Activated CD4-positive, alpha-beta memory T cell treated with anti-CD3 and anti-CD28 coated beads for 36 hours (primary cell): ENCODE measurements at places on chromosomes 11 and 22. TPM values are rescaled to one million over a fixed set of nuclear protein-coding genes. Genes with fewer than 3 reads are reported as not detected.

The TREH gene
- total RNA-seq = not detected

The ELMOD1 gene
- total RNA-seq = not detected

The DGCR2 gene
- 17.6 TPM for total RNA-seq

The KIAA1671 gene
- 6.8 TPM for total RNA-seq

The MRGPRX4 gene
- total RNA-seq = not detected

DNA sequence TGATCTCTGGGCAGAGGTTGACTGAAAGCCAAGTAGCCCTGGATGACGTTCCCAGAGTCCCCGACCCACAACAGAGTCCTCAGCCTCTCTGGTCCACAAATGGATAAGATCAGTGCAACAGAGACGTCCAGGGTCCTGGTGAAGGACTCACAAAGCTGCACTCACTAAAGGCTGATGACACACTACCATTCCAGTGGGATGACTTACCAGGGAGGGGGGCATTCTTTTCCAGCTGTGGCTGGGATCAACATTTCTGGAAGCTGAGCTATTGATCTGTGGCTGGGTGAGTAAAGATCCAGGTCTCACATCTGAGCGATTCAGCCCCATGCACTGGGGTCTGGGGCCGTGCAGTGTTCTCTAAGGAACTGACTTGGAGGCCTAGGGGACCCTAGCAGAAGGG is 296.2 kb downstream of the NTM start:
- no peaks in the 10 kb centered on the region for H3K36me3 ChIP-seq
- no peak overlapping the region for H3K27ac ChIP-seq
- peaks cover 3% of the 10 kb centered on the region for H3K4me1 ChIP-seq
- DNase-seq = no peak
- no peaks in the 10 kb centered on the region for H3K27me3 ChIP-seq
- H3K4me3 ChIP-seq = no peak overlapping the region

GRCh38 chr11:76275446-76275845 is 69.1 kb upstream of the WNT11 start:
- DNase-seq = no peak
- H3K27me3 ChIP-seq = no peaks in the 10 kb centered on the region
- no peaks in the 10 kb centered on the region for H3K36me3 ChIP-seq
- no peaks in the 10 kb centered on the region for H3K4me1 ChIP-seq
- no peak overlapping the region for H3K27ac ChIP-seq

DNA sequence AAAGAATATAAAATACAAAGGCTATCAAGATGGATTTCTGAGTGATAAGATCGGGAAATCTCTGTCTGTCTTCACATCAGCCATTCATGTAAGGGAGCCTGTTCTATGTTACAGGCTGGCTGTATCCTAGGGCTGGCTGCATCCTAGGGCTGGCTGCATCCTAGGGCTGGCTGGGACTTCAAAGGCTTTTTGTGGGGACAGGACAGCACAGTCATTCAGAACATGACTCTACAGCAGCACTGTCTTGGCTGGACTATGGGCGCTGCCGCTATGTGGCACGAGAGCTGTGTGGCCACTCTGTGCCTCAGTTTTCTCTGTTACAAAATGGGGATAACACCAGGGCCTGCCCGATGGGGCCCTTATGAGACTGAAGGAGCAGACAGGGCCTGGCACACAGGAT is 10.2 kb downstream of the ADAMTS8 start:
- H3K4me3 ChIP-seq = no peak overlapping the region
- DNase-seq = no peak
- no peak overlapping the region for H3K27ac ChIP-seq
- H3K36me3 ChIP-seq = no peaks in the 10 kb centered on the region
- H3K27me3 ChIP-seq = peaks cover 24% of the 10 kb centered on the region
- H3K4me1 ChIP-seq = no peaks in the 10 kb centered on the region

GRCh38 chr11:66875378-66875777 is 18.5 kb downstream of the LRFN4 start:
- H3K27ac ChIP-seq = no peak overlapping the region
- H3K27me3 ChIP-seq = no peaks in the 10 kb centered on the region
- no peaks in the 10 kb centered on the region for H3K36me3 ChIP-seq
- no peak for DNase-seq
- H3K4me3 ChIP-seq = no peak overlapping the region
- peaks cover 6% of the 10 kb centered on the region for H3K4me1 ChIP-seq

- H3K27me3 ChIP-seq = no peaks in the 10 kb centered on the region
- peaks cover 12% of the 10 kb centered on the region for H3K4me1 ChIP-seq
- DNase-seq = no peak
- H3K27ac ChIP-seq = no peak overlapping the region
These were observed 26.4 kb downstream of the MYEOV start for GRCh38 chr11:69320326-69320725.

- no peak overlapping the region for H3K27ac ChIP-seq
- H3K36me3 ChIP-seq = no peaks in the 10 kb centered on the region
- no peaks in the 10 kb centered on the region for H3K27me3 ChIP-seq
- no peak overlapping the region for H3K4me3 ChIP-seq
- DNase-seq = no peak
These were observed 117.5 kb downstream of the TRPC6 start for GRCh38 chr11:101466352-101466751.

DNA sequence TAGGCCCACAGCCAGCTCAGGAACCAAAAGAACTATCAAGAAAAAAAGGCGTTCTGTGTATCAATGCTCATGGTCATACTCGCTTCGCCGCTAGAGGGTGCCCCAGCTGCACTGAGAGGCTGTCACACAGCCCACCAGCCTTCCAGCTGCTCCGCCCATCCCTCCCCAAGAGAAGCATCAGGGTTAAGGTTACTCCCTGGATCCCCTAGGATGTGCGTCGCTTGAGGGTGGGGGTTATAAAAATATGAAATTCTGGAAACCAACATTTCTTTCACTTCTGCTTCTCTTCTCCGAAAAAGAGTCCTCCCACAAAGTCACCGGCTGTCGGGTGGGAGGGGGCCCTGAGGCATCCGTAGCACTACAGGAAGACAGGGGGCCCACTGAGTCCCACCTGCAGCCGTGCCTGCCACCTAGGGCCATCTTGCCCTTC is 1.7 kb downstream of the CBX6 start:
- H3K36me3 ChIP-seq = peaks cover 43% of the 10 kb centered on the region
- DNase-seq = peak; percentile 92
- no peaks in the 10 kb centered on the region for H3K27me3 ChIP-seq
- peak overlapping the region; percentile 91 for H3K27ac ChIP-seq

GRCh38 chr11:113197446-113197845 is 116.9 kb upstream of the TTC12 start:
- no peak overlapping the region for H3K4me3 ChIP-seq
- H3K27me3 ChIP-seq = peaks cover 8% of the 10 kb centered on the region
- H3K4me1 ChIP-seq = no peaks in the 10 kb centered on the region
- no peak for DNase-seq
- H3K36me3 ChIP-seq = no peaks in the 10 kb centered on the region
- no peak overlapping the region for H3K27ac ChIP-seq

GRCh38 chr11:74442636-74443035 is 24.7 kb downstream of the KCNE3 start:
- no peaks in the 10 kb centered on the region for H3K4me1 ChIP-seq
- H3K27ac ChIP-seq = no peak overlapping the region
- H3K27me3 ChIP-seq = no peaks in the 10 kb centered on the region
- no peak overlapping the region for H3K4me3 ChIP-seq
- no peaks in the 10 kb centered on the region for H3K36me3 ChIP-seq

DNA sequence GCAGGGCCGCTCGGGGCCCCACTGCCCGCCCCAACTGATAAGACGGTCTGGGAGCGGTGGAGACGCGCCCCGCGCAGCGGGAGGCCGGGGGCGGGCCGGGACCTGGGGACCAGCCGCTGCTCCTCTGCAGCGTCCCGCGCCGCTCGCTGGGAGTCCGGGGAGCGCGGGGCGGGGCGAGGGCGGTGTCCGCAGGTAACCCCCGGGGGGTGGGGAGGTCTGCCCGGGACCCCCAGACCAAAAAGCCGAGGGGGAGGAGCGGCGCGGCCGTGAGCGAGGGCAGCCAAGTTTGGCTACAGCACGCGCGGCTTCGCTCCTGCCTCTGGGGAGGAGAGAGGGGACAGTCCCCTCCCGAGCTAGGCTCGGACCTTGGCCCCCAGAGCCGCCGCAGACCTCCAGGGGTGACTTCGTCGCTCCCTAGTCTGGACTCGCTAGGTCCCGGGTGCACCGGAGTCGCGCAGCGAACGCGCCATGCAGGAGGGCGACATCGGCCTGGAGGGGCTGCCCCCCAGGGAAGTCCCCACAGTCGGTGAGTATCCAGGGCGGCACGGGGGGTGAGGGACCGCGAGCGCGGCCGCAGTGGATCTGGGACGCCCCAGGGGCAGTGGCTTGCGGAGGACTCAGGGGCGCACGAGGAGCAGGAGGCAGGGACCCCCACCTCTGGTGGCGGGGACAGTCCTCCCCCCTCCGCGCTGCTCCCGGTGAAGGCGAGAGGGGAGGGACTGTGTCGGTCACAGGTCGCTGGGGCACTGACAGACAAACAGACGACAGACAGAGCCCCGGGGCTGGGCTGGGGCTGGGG is 92.3 kb upstream of the ANO1 start:
- no peak for DNase-seq
- H3K4me1 ChIP-seq = no peaks in the 10 kb centered on the region
- no peak overlapping the region for H3K27ac ChIP-seq
- H3K27me3 ChIP-seq = peaks cover 52% of the 10 kb centered on the region
- no peaks in the 10 kb centered on the region for H3K36me3 ChIP-seq

DNA sequence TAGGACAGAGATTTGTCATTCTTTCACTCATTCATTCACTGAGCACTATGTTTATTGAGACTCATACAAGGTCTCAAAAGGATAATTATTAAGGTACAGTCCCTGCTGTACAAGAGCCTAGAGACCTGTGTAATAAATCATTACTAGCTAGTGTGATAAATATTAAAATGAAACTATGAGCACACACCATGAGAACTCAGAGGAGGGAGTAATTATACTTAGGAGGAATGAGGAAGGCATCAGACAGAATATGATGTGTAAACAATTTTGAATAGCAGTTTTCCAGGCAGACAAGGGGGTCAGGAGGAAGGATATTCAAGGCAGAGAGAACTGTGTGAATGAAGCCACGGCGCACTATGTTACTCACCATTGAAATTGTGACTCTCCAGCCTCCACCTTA is 300.8 kb upstream of the ISX start:
- no peak overlapping the region for H3K4me3 ChIP-seq
- no peaks in the 10 kb centered on the region for H3K4me1 ChIP-seq

DNA sequence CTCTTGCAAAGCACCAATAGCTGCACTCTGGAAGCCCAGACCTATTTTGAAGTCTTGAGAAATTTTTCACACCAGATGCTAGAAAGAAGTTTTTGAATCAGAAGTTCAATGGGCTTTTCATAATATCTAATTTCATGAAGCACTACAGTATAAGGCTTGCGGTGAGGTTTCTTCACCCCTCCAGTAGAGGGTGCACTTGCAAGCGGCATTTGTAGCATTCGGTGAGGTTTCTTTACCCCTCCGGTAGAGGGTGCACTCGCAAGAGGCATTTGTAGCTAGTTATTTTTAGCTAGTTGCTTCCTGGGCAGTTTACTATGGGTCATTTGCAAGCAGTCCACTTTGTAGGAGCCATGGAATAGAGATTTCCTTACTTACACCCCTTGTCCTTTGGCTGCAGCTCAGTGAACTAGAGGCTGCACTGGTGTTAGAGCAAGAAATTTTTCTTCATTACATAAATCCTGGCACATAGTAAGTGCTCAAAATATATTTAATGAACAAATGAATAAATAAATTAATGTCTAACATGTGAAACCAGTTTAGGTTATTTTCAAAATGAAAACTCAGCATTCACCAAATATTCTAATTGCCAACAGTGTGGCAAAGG is 7.8 kb upstream of the NOX4 start:
- no peaks in the 10 kb centered on the region for H3K4me1 ChIP-seq
- no peaks in the 10 kb centered on the region for H3K36me3 ChIP-seq
- H3K4me3 ChIP-seq = no peak overlapping the region
- no peak overlapping the region for H3K27ac ChIP-seq
- no peaks in the 10 kb centered on the region for H3K27me3 ChIP-seq

DNA sequence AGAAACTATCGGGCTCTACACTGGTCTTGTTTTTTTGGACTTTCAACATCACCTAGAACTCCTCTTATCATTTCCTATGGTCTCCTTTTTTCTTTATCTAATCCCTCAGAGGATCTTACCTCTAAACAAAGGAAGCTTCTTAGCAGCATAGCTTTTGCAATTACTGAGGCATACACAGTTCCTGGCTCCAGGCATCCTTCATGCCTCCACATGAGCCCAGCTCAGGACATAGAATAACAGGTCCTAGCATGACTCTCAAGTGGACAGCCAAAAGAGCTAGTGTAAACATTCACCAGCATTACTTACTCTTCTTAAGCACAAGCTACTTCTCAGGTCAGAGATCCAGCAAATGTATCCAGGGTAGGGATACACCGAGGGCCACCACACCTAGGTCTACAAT is 17.1 kb downstream of the CFAP300 start:
- H3K36me3 ChIP-seq = no peaks in the 10 kb centered on the region
- H3K4me1 ChIP-seq = no peaks in the 10 kb centered on the region
- peaks cover 4% of the 10 kb centered on the region for H3K27me3 ChIP-seq
- no peak overlapping the region for H3K4me3 ChIP-seq
- H3K27ac ChIP-seq = no peak overlapping the region

GRCh38 chr11:111598148-111598547 is 4.1 kb upstream of the SIK2 start:
- H3K27me3 ChIP-seq = peaks cover 7% of the 10 kb centered on the region
- no peak overlapping the region for H3K27ac ChIP-seq
- no peak for DNase-seq

DNA sequence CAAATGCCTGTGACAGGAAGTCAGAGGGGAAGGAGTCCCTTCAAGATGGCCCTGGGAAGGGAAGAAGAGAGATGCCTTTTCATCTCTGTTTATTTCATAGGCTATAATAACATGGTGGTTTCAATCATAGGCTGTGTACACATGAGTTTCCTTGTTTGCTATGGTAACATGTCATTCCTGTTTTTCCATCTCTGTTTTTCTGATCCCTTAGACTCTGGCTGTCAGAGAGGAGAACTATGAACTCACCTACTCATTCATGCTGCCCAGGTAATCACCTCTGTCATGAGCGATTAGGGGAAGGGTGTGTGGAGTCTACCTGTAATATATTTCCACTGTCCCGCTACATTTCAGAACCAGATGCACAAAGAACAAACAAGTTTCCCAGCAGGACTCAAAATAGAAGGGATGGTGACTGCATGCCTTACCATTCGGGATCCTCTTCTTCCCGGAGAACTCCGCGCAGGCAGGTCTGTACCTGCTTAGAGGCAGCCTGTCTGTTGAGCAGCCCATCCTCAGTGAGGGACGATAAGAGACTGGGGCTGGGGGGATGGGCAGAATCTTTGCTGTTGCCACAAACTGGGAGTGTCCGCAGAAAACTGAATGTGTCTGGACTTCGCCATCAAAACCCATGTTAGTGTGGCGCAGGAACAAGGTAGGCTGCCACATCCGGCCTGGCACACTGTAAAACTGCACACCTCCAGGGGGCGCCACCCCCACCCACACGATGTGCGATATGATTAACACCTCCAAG is 7.1 kb upstream of the PEX26 start:
- H3K27me3 ChIP-seq = peaks cover 17% of the 10 kb centered on the region
- no peak overlapping the region for H3K27ac ChIP-seq
- H3K36me3 ChIP-seq = no peaks in the 10 kb centered on the region
- DNase-seq = no peak
